Mammary epithelial cell (primary cell): ENCODE measurements at places on chromosomes 3 and 15.

GRCh38 chr15:67083135-67083762 is 17.8 kb downstream of the SMAD3 start:
- no peak for DNase-seq

DNA sequence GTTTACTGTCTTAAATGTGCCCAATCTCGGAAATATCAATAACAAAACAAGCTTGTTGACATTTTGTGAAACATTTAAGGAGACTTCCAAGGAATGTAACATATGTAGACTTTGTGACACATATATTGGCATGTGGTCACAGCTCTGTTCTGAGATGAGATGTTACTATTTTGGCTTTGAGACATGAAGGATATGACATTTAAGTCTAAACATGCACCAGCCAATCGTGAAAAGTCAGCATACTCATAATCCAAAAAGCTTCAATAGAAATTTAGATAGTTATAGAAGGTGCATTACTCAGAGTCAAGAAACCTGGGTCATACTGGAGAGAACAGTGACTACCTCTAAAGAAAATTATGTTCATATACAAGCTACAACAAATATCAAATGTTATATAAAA is 13.4 kb downstream of the COMMD2 start:
- peak; percentile 4 for DNase-seq

GRCh38 chr3:141067206-141067974 is 16.2 kb downstream of the SPSB4 start:
- DNase-seq: no peak

DNA sequence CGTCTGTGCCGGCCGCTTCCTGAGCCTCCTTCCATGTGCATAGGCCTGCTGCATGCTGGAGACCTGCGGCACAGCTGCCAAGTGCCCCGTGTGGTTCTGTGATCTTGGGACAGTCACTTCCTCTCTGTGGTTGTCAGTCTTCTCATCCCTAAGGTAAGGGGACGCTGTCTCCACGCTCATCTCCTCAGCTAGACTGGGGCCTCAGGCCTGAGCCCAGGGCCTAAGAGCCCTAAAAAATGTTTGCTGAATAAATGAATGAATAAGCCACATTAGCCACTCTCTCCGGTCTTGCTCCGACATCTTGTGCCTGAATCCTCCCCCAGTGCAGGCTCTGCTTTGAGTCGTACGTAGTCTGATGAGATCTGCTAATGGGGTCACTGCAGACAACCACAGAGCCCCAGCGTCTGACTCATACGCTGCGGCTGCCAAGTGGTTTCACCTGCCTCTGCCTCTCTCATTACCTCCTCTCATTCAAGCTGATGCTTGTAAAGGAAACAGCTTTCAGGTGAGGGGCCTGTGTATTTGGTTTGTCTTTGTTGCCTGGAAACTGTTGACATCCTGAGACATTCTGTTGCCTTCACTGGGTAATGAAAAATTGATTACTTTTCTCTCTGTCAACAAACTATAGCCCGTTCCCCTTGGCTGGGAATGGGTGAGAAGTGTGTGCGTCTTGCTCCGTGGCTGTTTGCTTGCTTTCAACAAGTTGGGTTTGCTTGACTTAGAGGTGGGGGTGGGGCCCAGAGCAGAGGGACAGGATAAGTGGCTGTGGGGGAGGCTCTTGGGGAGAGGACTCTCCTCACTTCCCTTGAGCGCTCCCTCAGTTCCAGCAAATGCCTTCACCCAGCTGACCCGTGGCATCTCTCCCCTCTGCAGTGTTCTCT is 15.9 kb downstream of the RPLP1 start:
- peak; percentile 97 for DNase-seq

- DNase-seq: no peak
Measured at GRCh38 chr3:37279856-37280255, 105.5 kb upstream of the LRRFIP2 start.

GRCh38 chr15:31342781-31343626 is 16.4 kb downstream of the KLF13 start:
- DNase-seq: no peak

DNA sequence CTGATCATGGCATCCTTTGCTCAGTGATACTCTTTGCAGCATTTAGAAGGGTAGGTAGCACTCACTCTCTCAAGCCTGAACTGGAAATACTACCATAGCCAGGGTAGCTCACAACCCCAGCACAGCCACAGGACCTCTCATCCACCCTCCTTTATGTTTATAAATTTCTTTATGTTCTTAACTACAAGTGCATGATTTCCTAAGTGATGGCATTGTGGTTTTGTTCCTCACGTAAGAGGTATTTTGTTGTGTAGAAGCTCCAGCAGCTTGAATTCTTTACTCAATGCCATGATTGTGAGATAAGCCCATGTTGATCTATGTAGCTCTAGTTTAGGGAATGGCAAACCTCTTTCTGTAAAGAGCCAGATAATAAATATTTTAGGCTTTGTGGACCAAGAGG is 7.9 kb upstream of the RTP3 start:
- DNase-seq: peak; percentile 75

GRCh38 chr3:8607234-8608040 is 37.2 kb downstream of the SSUH2 start:
- peak; percentile 66 for DNase-seq

GRCh38 chr15:92005154-92005553 is 151.6 kb downstream of the SLCO3A1 start:
- no peak for DNase-seq

GRCh38 chr15:55402707-55403106 is 5.5 kb downstream of the CCPG1 start:
- no peak for DNase-seq

- peak; percentile 40 for DNase-seq
Measured at GRCh38 chr3:9247361-9247940, 2.0 kb downstream of the SRGAP3 start.

DNA sequence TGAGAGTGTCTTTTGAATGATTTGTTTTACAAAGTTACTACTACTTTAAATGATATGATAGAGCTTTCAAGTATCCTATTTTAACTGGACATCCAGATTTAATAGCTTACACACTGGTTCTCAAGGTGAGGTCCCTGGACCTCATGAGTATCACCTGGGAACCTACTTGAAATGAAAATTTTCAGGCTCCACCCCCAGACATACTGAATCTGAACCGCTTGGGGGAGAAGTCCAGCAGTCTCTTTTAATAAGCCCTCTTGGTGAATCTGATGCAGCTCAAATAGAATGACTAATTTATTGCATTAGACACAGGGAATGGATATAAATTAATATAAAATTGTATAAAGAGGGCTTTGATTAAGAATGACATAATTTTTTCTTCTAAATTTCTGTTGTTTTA is 29.4 kb upstream of the SLITRK3 start:
- DNase-seq: no peak

GRCh38 chr3:31232055-31233025 is 300.4 kb upstream of the STT3B start:
- DNase-seq: no peak

GRCh38 chr3:115885621-115886020 is 262.3 kb downstream of the GAP43 start:
- peak; percentile 5 for DNase-seq

DNA sequence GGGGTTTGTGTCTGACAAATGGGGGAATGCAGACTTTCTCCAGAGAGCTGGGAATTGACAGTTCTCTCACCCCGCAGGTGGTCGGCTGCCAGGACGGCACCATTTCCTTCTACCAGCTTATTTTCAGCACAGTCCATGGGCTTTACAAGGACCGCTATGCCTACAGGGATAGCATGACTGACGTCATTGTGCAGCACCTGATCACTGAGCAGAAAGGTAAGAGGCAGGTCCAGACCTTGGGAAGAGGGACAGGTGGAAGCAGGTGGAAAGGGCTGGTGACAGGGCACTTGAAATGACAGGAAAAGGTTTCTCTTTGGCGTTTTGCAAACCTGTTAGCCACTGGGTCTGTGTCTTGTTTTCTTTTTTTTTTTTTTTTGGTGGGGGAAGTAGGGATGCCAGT is 36.6 kb downstream of the IFT122 start:
- DNase-seq: no peak

GRCh38 chr15:48681353-48681752 is 35.8 kb upstream of the FBN1 start:
- peak; percentile 50 for DNase-seq

GRCh38 chr3:119681279-119681678 is 4.1 kb upstream of the COX17 start:
- peak; percentile 28 for DNase-seq

DNA sequence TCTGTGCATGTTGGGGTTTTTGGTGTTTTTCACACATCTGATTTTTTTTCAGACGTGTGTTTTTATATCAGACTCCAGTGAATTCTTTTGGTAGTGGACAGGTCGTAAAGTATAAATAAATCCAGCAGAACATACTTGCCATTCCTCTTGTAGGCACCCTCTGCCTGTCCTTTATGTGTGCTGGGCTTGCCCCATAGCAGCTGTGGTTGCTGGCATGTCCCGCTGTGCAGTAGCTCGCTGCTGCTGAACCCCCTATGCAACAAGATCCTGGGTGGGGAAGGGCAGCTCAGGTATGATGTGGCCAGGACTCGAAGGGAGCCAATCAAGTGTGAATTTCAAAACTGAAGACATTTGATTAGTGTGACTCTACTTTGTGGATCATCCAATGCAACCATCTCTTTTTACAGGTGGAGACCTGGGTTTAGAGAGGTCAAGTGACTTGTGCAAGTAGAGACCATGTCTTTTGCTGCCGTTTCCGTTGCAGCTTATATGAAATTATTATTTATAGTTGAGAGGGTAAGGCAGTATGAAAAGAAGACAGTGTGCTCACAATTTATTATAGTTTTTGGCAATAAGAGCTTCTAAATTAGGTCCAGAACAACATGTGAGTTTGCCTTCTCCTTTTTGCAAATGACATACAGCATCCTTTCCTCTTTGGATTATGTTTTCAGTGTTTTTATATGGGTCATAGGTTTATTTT is 350.8 kb upstream of the C2CD4B start:
- DNase-seq: no peak

- DNase-seq: peak; percentile 64
Measured at GRCh38 chr3:74562558-74563269, 51.7 kb downstream of the CNTN3 start.

GRCh38 chr3:126997455-126998038 is 14.6 kb downstream of the PLXNA1 start:
- no peak for DNase-seq

GRCh38 chr15:82159922-82160321 is 102.6 kb downstream of the EFL1 start:
- DNase-seq: peak; percentile 81

DNA sequence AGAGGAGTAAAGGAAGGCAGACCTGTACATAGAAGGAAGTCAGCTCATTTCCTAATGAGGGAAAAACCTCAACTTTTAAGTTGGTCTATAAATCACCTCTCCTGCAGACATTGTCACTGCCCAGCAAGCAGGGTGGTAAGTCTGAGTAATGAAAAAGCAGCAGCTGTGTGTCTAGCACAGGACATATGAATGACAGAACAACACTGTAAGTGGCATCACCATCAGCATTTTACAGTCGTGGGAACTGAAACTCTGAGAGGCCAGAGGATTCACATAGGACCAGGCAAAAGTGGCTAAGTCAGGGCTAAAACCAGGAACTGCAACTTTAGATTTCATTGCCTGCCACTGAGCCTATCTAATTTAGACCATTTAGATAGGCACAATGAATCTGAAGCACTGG is 235.6 kb downstream of the CLSTN2 start:
- DNase-seq: no peak

DNA sequence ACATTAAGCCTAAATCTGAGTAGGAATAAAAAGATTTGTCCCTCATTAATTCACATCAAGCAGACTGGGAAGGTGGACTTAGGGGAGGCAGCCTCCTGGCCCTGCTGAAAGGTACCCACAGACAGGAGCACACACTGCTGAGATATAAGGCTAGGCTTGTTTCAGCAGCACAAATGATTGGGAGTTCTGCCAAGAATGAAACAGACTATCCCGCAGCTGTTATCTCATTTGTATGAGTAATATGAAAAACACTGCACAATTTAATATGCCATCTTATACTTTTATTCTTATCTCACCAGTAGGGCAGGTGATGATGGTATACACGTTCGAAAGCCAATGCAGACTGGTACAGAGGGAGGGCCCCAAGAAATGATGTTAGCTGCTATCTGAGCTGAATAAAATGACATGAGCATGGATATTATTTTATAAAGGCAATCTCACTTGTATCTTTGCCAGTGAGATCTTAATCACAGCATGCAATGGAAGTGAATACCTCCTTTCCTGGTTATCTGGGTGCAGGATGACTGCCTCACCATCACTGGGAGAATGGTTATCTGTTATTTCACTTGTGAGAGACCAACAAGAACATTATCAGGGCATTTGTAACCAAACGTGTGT is 258.7 kb upstream of the PPP2R3A start:
- DNase-seq: peak; percentile 21

DNA sequence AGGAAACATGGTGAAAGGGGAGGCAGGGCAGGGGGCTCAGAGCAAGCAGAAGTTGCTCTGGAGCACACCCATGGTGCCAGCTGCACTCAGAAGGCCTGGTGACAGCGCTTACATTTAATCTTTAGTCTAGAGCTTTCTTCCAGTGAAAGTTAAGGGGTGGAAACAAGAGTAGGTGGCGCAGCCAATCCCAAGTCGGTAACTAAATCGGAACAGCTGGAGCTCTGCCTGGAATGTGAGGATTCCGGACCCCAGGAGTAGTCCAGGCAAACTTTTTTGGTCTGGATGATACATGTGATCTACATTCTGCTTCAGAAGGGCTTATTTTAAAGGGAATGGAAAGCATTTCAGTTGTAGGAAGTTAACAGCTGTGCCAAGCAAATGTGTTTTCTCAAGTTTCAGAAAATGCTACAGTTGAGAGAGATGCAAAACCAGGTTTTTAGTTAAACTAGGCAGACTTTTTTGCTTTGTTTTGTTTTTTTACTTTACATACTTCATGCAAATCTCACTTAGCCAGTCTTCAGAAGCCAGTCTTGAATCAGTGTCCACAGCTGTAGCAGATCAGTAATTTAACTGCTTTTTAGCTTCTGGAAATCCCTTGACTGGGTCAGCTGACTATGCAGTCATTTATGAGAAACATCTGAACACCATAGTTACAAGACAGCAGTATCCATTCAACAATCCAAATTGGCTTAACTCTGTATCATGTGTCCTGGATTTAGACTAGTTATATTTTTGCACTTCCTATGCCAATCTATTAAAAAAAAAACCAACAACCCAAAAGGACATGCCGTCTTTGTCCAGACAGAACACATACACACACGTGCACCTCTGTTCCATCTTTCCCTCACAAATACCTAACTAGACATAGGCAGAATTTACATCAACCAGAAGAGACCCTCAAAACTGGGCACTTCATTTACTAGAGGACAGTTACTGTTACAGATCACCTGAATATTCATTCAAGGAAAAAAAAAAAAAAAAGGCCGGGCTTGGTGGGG is 33.2 kb downstream of the ZNF106 start:
- peak; percentile 48 for DNase-seq

DNA sequence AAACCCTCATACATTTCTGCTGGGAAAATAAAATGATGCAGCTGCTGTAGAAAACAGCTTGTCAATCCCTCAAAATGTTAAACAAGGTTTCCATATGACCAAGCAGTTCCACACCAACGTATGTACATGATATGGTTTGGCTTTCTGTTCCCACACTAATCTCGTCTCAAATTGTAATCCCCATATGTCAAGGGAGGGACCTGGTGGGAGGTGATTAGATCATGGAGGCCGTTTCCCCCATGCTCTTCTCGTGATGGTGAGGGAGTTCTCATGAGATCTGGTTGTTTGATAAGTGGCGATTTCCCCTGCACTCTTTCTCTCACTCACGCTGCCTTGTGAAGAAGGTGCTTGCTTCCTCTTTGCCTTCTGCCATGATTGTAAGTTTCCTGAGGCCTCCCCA is 100.6 kb upstream of the SLC24A5 start:
- no peak for DNase-seq

GRCh38 chr3:98012979-98013378 is 22.1 kb downstream of the GABRR3 start:
- no peak for DNase-seq
